B cell (primary cell): ENCODE measurements at places on chromosomes 3 and 15. TPM values are rescaled to one million over a fixed set of nuclear protein-coding genes. Genes with fewer than 3 reads are reported as not detected.

- no peak overlapping the region for H3K27ac ChIP-seq
- peak; percentile 43 for DNase-seq
- no peak overlapping the region for H3K4me3 ChIP-seq
- no peaks in the 10 kb centered on the region for H3K4me1 ChIP-seq
- peaks cover 2% of the 10 kb centered on the region for H3K36me3 ChIP-seq
- no peaks in the 10 kb centered on the region for H3K27me3 ChIP-seq
Observed at GRCh38 chr3:16319307-16319706, 54.3 kb downstream of the OXNAD1 start.

The HTR3E gene
- not detected in 2 replicates for total RNA-seq

DNA sequence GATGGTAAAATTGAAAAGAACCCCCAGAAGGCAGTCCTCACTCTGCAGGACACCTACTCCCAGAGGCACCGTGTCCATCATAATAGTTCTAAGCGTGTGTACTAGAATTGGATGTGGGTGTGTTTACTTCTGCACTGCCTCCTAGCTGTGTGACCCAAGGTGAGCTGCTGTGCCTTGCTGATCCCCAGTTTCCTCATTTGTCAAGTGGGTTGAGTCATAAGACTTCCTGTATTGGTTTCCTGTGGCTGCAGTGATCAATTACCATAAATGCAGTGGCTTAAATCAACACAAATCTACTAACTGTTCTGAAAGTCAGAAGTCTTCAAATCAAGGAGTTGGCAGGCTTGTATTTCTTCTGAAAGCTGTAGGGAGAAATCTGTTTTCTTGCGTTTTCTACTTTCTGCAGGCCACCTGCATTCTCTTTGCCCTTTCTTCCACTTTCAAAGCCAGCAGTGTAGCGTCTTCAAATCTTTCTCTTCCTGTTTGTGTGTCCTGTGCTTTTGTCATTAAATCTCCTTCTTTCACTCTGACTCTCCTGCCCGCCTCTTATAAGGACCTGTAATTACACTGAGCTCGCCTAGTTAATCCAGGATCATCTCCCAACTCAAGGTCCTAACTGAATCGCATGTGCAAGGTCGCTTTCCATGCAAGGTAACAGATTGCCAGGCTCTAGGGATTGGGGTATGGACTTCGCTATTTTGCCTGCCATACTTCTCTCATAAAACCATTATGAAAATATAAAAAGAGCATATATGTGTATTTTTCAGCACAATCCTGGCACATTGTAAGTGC lies 59.0 kb downstream of the RORA start:
- no peak overlapping the region for H3K27ac ChIP-seq
- no peak overlapping the region for H3K4me3 ChIP-seq
- peaks cover 15% of the 10 kb centered on the region for H3K4me1 ChIP-seq
- H3K27me3 ChIP-seq, result no peaks in the 10 kb centered on the region
- peak; percentile 8 for DNase-seq
- no peaks in the 10 kb centered on the region for H3K36me3 ChIP-seq

- DNase-seq, result peak; percentile 57
- H3K36me3 ChIP-seq, result no peaks in the 10 kb centered on the region
- peak overlapping the region; percentile 73 for H3K4me3 ChIP-seq
- H3K27me3 ChIP-seq, result no peaks in the 10 kb centered on the region
- peaks cover 48% of the 10 kb centered on the region for H3K4me1 ChIP-seq
Observed at GRCh38 chr3:152193673-152194267, 75.0 kb upstream of the MBNL1 start.

- no peak overlapping the region for H3K4me3 ChIP-seq
- H3K27me3 ChIP-seq, result no peaks in the 10 kb centered on the region
- H3K4me1 ChIP-seq, result peaks cover 4% of the 10 kb centered on the region
- peaks cover 1% of the 10 kb centered on the region for H3K36me3 ChIP-seq
- H3K27ac ChIP-seq, result no peak overlapping the region
Observed at GRCh38 chr3:58502872-58503271, 11.0 kb downstream of the KCTD6 start.

The FAM174B gene
- total RNA-seq, result 1.8 and 1.9 TPM in 2 replicates

- DNase-seq, result no peak
- peak overlapping the region; percentile 73 for H3K27ac ChIP-seq
- no peaks in the 10 kb centered on the region for H3K27me3 ChIP-seq
- peaks cover 19% of the 10 kb centered on the region for H3K4me1 ChIP-seq
Observed at GRCh38 chr15:40754574-40754882, 526 bp downstream of the RMDN3 start.

GRCh38 chr3:140595295-140595694 lies 82.6 kb upstream of the TRIM42 start:
- H3K27me3 ChIP-seq, result no peaks in the 10 kb centered on the region
- no peak overlapping the region for H3K27ac ChIP-seq
- H3K4me3 ChIP-seq, result no peak overlapping the region
- no peaks in the 10 kb centered on the region for H3K4me1 ChIP-seq
- H3K36me3 ChIP-seq, result no peaks in the 10 kb centered on the region
- no peak for DNase-seq

The KLF15 gene
- 0.83 and 2.2 TPM in 2 replicates for total RNA-seq

The KLHL40 gene
- total RNA-seq, result not detected in 2 replicates

The ABTB1 gene
- total RNA-seq, result 132 and 141 TPM in 2 replicates

GRCh38 chr3:157089455-157090221 lies 70.3 kb downstream of the CCNL1 start:
- H3K4me1 ChIP-seq, result peaks cover 25% of the 10 kb centered on the region
- H3K27ac ChIP-seq, result peak overlapping the region; percentile 98
- peak; percentile 78 for DNase-seq
- no peaks in the 10 kb centered on the region for H3K36me3 ChIP-seq

DNA sequence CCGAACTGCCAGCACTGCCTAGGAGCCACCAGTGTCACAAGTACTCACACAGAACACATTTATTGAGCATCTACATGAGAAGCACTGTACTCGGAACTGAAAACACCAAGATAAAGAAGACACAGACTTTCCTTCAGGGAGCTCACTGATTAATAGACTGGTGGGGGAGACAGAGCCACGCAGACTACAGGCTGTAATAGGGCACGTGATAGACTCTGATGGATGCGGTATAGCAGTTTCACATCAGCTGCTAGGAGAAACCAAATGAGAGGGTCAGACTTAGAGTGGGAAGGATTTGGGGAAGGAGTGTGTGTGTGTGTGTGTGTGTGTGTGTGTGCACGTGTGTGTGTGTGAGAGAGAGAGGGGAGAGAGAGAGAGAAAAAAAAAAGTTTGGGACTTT lies 12.1 kb downstream of the EPHB1 start:
- H3K36me3 ChIP-seq, result no peaks in the 10 kb centered on the region
- H3K4me1 ChIP-seq, result no peaks in the 10 kb centered on the region
- no peak for DNase-seq
- no peaks in the 10 kb centered on the region for H3K27me3 ChIP-seq

- H3K36me3 ChIP-seq, result no peaks in the 10 kb centered on the region
- peaks cover 39% of the 10 kb centered on the region for H3K4me1 ChIP-seq
- no peak overlapping the region for H3K4me3 ChIP-seq
- no peaks in the 10 kb centered on the region for H3K27me3 ChIP-seq
- DNase-seq, result no peak
Observed at GRCh38 chr3:195131176-195131575, 139.8 kb downstream of the XXYLT1 start.

The GPR62 gene
- not detected in 2 replicates for total RNA-seq

The ACKR4 gene
- 0.15 TPM in 1 of 2 replicates, not detected in the other for total RNA-seq

DNA sequence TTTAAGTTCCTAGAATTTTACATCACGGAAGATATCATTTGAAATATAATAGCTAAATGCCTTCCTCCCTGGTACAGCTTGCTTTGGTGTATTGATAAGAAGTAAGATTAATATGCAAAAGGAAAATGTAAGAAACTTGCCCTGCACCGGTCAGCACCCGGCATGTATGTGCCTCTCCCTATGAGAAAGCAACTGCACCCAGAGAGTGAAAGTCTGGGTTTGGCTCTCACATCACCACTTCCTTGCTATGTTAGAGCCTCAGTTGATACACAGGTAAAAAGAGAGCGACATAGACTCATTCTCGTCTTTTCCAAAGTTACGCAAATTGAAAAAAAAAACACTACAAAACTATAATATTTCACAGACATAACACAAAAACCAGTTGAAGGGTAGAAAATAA lies 96.7 kb downstream of the FOXP1 start:
- H3K4me1 ChIP-seq, result peaks cover 19% of the 10 kb centered on the region
- DNase-seq, result no peak
- peaks cover 10% of the 10 kb centered on the region for H3K36me3 ChIP-seq
- peak overlapping the region; percentile 19 for H3K27ac ChIP-seq
- no peak overlapping the region for H3K4me3 ChIP-seq

- no peaks in the 10 kb centered on the region for H3K27me3 ChIP-seq
- no peaks in the 10 kb centered on the region for H3K36me3 ChIP-seq
- no peaks in the 10 kb centered on the region for H3K4me1 ChIP-seq
- DNase-seq, result no peak
- no peak overlapping the region for H3K27ac ChIP-seq
Observed at GRCh38 chr3:61638741-61639140, 77.4 kb downstream of the PTPRG start.

The GOLGA8Q gene
- total RNA-seq, result 2.3 and 2.5 TPM in 2 replicates

The DGKG gene
- total RNA-seq, result 10.9 and 11.6 TPM in 2 replicates

GRCh38 chr3:83218383-83219200 lies 1457.1 kb upstream of the GBE1 start:
- no peak for DNase-seq
- H3K27ac ChIP-seq, result no peak overlapping the region
- no peaks in the 10 kb centered on the region for H3K27me3 ChIP-seq
- H3K36me3 ChIP-seq, result no peaks in the 10 kb centered on the region

GRCh38 chr3:188174317-188175044 lies 20.5 kb downstream of the LPP start:
- DNase-seq, result peak; percentile 40
- no peak overlapping the region for H3K27ac ChIP-seq
- peaks cover 41% of the 10 kb centered on the region for H3K4me1 ChIP-seq
- H3K27me3 ChIP-seq, result no peaks in the 10 kb centered on the region
- no peaks in the 10 kb centered on the region for H3K36me3 ChIP-seq

The ALAS1 gene
- 26.1 and 28.3 TPM in 2 replicates for total RNA-seq

The ZBTB20 gene
- 123 and 148 TPM in 2 replicates for total RNA-seq

The GUCA1C gene
- total RNA-seq, result not detected in 2 replicates

GRCh38 chr3:105714453-105714852 lies 154.4 kb downstream of the CBLB start:
- no peak for DNase-seq
- H3K36me3 ChIP-seq, result peaks cover 36% of the 10 kb centered on the region
- H3K4me3 ChIP-seq, result no peak overlapping the region
- H3K27ac ChIP-seq, result no peak overlapping the region

The VEPH1 gene
- not detected in 2 replicates for total RNA-seq

DNA sequence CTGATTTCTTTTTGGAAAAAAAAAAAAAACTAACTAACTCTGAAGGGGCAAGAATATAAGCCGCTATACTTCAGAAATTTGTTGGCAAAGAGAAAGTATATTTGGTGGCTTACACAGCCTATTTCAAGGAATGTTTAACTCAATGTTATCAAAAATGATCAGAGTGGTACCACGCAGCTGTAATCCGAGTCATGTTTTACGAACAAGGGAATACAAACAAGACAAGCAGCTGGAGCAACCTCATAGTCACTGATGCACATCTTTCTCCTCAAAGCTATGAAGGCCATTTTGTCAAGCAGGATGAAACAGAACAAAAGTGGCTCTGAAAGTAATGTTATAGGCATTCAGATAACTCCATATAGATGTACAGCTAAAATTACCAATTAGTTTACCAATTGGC lies 81.2 kb downstream of the SCAPER start:
- H3K4me3 ChIP-seq, result no peak overlapping the region
- H3K36me3 ChIP-seq, result no peaks in the 10 kb centered on the region
- H3K27me3 ChIP-seq, result no peaks in the 10 kb centered on the region
- no peaks in the 10 kb centered on the region for H3K4me1 ChIP-seq

DNA sequence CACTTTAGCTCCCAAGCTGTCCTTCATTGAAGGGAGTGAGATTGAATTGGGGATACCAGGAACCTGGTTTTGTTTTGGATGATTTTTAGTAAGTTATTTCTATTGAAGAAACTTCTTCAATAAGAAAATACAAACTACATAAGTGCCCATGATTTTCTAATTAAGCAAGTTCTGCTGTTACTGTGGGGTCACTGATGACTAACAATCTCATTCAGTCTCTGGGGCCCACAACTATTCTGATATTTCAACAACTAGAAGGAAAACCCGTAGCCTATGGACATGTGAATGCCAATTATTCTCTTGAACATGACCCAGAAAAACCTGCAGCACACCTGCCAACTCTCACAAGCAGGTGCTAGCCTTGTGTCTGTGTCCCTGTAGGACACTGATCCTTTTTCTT lies 184.6 kb downstream of the DCLK3 start:
- H3K4me1 ChIP-seq, result no peaks in the 10 kb centered on the region
- no peaks in the 10 kb centered on the region for H3K36me3 ChIP-seq
- no peak overlapping the region for H3K4me3 ChIP-seq
- no peaks in the 10 kb centered on the region for H3K27me3 ChIP-seq
- no peak for DNase-seq

- DNase-seq, result no peak
- no peak within 1 kb of the TSS for H3K4me3 ChIP-seq
- no peak within 1 kb of the TSS for H3K27ac ChIP-seq
- no peaks in the 10 kb centered on the region for H3K27me3 ChIP-seq
Observed at GRCh38 chr15:73753250-73754130, at the start of gene INSYN1. Gene INSYN1 (minus strand): TSS chr15:73753351. CDS start chr15:73751130, 2,221 bp downstream.

- no peaks in the 10 kb centered on the region for H3K36me3 ChIP-seq
- H3K4me1 ChIP-seq, result no peaks in the 10 kb centered on the region
- DNase-seq, result no peak
- no peak overlapping the region for H3K4me3 ChIP-seq
Observed at GRCh38 chr15:57686657-57687056, 19.9 kb upstream of the POLR2M start.

DNA sequence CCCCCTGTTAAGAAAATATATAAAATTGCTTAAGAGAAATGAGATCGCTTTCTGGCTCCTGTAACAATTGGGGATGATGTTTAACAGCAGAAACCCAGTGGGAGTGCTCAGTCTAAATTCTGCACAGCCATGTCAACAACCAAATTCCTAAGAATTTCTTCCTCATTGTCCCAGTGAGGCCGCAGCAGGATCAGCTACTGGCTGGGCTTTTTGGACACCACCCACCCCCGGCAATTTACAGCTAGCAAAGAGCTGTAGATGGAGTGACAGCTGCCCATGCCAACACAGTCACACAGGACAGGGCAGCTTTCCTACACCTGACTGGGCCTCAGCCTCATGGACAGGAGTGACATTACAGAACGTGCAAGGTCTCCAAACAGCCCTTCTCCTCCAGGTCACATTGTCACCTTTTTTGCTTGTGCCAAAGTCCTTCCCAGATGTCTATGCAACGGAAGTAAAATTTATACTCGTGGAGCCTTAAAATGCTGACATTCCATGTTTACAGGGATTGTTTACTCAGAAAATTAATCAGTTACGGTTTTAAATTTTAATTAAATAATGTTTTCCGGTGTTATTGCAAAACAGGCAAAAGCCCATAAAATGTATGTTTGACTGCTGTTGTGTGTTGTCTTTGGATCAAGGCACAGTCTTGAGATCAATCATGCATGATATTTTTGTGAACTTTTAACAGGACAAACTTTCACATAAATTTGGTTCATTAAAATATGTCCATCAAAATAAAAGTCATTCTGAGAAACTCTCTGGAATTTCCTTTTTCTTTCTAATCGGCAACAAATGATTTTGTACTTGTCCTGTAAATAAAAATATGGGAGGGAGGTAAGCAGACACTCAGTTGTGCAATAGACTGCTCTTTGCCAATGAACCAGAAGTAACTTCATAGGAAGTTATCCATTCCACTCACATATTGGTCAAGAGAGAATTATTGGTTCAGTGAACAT lies 943.2 kb downstream of the MCTP2 start:
- H3K27ac ChIP-seq, result no peak overlapping the region
